ENCODE measurements at places on chromosomes 1 and 21. TPM values are rescaled to one million over a fixed set of nuclear protein-coding genes. Genes with fewer than 3 reads are reported as not detected.

Gene MATN1
- total RNA-seq = 0.56 TPM

Gene MAD2L2
- total RNA-seq = 47.5 TPM

Gene TEX38
- total RNA-seq = not detected

Gene INTS11
- 52.5 TPM for total RNA-seq

Gene CYP4Z1
- not detected for total RNA-seq

Gene DCLRE1B
- 6.1 TPM for total RNA-seq

Gene CELSR2
- total RNA-seq = 1.3 TPM

Gene HES4
- 1.4 TPM for total RNA-seq

Gene OR2L5
- not detected for total RNA-seq

Gene IVL
- not detected for total RNA-seq

Gene FAM78B
- total RNA-seq = 0.28 TPM

Gene SLC45A1
- total RNA-seq = 0.83 TPM

Gene LIN28A
- not detected for total RNA-seq

DNA sequence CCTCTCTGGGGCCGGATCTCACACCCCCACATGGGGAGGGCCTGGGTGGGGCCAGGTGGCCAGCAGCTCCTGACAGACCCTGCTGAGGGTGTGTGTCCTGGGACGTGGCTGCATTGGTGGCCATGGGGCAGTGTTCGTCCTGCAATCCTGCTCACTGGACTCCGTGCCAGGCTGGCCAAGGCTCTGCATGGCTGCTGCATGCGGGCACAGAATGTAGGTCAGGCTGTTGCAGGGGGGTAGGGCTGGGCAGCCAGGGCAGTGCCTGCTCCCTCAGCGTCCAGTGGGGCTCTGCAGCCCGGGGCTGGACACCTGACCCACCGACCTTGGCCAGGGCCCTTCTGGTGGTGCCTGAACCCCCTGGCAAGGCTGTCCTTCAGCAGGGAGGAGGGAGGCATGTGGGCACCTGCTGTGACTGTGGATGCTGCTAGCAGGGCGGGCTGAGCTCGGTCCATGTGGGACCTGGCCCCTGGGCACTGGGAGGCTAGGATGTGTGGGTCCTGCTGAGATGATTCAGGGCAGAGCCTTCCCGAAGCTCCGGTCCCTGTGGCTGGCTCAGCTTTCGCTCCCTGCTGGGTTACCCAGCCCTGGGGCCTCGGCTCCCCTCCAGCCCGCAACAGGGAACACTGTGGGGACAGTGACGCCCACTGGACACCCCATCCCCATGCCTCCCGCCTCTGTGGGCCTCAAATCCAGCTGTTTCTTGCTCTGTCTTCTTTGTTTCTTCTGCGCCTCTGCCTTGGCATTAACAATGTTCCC is 14.9 kb upstream of the PLCH2 start:
- no peak for DNase-seq

GRCh38 chr1:198620951-198621824 is 17.7 kb upstream of the PTPRC start:
- no peak for DNase-seq

- no peak for DNase-seq
These were observed 50.6 kb downstream of the NDUFS5 start for GRCh38 chr1:39076799-39077148.

GRCh38 chr1:241485145-241485544 is 34.4 kb downstream of the FH start:
- DNase-seq = no peak

DNA sequence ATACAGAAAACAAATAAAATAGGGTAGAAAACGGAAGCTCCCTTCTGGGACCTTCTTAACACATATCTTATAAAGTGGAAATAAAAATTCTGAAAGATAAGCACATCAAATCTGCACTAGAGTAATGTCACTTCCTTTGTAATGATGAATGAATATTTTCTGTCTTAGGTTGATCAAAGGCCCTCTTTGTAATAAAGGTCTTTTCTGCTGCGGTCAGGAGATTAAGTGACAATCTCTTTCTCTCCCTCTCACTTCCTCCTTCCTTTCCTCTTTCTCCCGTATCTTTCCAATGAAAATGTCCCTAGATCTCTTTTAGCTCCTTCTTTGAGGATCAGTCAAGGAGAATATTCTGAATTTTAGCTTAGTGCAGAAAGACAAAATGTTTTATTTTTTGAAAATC is 33.8 kb downstream of the TMCO1 start:
- DNase-seq = no peak

- DNase-seq = peak; percentile 78
These were observed 82.2 kb upstream of the SSX2IP start for GRCh38 chr1:84772428-84772943.

- no peak for DNase-seq
These were observed 55.6 kb upstream of the RABGAP1L start for GRCh38 chr1:174103766-174104165.

DNA sequence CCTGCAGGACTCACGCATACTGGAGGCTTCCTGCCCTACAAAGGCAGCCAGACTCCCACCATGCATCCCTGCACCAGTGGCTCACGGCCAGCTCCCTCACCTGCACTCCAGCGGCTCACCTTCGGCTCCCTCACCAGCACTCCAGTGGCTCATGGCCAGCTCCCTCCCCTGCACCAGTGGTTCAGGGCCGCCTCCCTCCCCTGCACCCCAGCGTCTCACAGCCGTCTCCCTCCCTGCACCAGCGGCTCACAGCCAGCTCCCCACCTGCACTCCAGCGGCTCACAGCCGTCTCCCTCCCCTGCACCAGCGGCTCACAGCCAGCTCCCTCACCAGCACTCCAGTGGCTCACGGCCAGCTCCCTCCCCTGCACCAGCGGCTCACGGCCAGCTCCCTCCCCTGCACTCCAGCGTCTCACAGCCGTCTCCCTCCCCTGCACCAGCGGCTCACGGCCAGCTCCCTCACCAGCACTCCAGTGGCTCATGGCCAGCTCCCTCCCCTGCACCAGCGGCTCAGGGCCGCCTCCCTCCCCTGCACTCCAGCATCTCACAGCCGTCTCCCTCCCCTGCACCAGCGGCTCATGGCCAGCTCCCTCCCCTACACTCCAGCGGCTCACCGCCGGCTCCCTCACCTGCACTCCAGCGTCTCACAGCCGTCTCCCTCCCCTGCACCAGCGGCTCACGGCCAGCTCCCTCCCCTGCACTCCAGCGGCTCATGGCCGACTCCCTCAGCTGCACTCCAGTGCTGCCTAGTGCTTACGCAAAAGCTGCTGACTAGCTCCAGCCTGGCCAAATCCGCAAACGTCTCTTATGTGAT is 324.5 kb downstream of the NPHP4 start:
- no peak for DNase-seq

GRCh38 chr1:17509363-17509762 is 30.1 kb upstream of the ARHGEF10L start:
- no peak for DNase-seq

GRCh38 chr1:5678759-5679158 is 313.5 kb downstream of the NPHP4 start:
- DNase-seq = no peak

GRCh38 chr1:5908461-5909375 is 83.5 kb downstream of the NPHP4 start:
- no peak for DNase-seq

- peak; percentile 23 for DNase-seq
These were observed 352.0 kb downstream of the NUF2 start for GRCh38 chr1:163673759-163674151.

DNA sequence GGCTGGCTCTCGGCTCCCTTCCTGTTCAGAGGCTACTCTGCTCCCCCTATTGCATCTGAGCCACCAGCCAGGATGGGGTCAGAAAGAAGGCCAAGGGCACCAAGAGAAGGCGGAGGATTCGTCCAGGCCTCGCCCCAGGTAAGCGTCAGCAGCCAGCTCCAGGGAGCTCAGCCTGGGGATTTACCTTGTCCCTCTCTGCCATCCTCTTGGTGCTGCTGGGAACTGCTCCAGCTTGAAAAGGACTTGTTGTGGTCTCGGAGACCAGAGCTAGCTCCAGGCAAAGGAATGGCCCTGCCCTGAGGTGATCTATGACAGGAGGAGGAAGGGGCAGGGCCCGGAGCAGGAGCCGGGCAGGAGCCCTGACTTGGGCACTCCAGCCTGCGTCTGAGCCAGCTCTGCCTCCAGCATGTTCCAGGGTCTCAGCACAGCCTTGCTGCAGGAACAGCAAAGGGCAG is 113.7 kb upstream of the IFFO2 start:
- no peak for DNase-seq

- no peak for DNase-seq
These were observed 9.4 kb downstream of the MFN2 start for GRCh38 chr1:11989669-11990068.

GRCh38 chr1:229058111-229058561 is 212.8 kb upstream of the RAB4A start:
- DNase-seq = no peak

DNA sequence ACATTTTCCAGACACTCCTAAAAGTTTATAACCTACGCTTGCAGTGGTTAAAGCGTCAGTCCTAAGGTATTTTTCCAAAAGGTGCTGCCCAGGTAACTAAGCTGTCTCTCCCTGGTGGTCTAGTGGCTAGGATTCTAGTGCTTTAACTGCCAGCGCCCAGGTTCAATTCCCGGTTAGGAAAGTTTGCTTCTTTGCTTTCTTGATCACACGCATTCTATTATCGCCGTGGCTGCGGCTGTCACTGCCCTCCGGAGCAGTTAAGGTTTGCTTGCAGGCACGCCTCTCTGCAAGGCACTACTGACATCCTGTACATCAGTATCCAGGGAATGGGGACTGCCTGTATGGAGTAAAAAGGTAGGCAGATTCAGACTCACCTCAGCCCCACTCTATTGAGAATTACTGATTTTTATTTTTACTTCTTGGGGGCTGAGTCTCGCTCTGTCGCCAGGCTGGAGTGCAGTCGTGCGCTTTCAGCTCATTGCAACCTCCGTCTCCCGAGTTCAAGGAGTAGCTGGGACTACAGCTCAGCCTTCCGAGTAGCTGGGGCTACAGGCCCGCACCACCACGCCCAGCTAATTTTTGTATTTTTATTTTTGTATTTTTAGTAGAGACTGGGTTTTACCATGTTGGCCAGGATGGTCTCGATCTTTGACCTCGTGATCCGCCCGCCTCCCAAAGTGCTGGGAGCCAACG is 53.2 kb upstream of the CFAP126 start:
- peak; percentile 3 for DNase-seq

GRCh38 chr1:53172426-53173128 is 24.0 kb upstream of the CPT2 start:
- DNase-seq = no peak

GRCh38 chr1:29312469-29313461 is 76.4 kb downstream of the PTPRU start:
- no peak for DNase-seq

DNA sequence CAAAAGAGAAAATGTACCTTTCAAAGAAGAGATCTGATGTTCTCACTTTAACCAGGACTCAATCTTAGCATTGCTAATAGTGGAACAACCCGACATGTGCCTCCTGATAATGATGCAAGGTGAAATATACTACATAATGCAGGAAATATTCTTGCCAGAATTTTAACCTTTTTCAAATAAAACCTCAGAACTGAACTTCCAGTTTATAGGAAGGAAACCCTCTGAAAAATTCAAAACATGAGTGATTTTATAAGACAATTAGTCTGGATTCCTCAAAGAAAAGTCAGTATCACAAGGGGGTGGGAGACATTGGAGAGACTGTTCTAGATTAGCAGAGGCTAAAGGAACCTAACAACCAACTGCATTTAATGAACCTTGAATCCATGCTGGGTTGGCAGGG is 18.1 kb downstream of the AHCYL1 start:
- DNase-seq = no peak

- no peak for DNase-seq
These were observed 1031.5 kb upstream of the ADGRL2 start for GRCh38 chr1:80769208-80769750.

DNA sequence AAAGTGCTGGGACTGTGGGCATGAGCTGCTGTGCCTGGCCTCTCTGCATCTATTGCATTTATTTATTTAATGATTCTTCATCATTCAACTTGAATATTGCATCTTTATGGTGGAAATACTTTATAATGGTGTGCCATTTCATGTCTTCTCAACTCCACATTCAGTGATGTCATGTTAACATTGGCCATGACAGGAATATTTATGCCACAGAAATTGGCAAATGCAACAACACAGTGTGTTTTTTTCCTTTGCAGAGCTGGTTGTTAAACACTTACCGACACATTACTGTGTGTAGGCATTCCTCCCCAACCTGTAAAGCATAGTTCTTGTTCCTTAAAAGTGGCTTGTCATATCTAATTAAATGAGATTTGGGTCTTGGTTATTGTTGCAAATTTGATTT is 57.4 kb upstream of the WDR26 start:
- DNase-seq = no peak
